ENCODE measurements at places on chromosomes 4 and X.

DNA sequence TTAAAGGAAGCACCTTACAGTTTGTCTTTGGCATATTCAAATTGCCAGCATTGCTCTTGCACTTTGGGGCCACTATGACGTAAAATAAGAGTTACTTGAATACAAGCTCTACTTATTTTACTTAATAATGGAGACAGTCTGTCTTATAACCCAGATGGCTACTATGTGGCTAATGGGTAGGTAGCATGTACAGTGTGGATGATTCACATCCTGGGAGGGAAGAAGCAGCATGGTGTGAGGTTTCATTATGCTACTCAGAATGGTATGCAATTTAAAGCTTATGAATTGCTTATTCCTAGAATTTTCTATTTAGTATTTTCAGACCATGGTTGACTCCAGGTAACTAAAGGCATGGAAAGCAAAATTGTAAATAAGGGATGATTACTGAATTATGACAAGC lies 761.8 kb upstream of the ATOH1 start:
- DNase-seq: no peak

DNA sequence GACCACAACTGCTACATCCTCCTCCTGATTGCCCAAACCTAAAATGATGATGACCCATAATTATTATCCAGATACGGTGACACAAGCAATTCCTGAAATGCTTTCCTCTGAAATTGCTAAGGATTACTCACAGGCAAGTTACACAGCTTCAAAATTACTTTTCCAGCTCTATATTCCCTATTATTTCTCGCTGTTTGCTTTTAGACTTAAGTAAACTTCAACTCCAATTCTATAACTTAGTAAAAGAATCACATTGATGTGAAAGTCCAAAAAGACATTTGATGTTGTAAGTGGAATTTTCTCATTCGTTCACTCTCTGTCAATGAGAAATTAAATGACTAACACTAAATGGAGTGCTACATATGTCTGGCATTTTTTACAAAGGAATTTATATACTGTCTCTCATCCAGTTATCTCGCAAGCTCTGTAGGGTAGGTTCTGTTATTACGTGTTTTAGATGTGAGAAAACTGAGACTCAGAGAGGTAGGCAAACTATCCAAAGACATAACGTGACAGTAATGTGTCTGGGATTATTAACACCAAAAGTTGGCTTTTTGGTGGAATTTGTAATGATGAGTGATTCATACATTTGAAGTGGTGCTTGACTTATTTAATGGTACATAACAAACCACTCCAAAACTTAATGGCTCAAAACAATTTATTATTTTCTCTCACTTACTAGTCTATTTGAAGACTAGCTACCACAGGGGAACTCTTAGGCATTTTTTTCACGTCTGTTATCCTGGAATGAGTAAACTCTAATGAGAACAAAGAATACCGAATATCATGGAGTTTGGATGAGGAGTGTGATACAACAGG lies 31.5 kb downstream of the PALLD start:
- no peak for DNase-seq

- no peak for DNase-seq
Observed at GRCh38 chr4:15751153-15751552, 27.0 kb upstream of the CD38 start.

- DNase-seq: no peak
Observed at GRCh38 chr4:94570558-94570957, 118.8 kb downstream of the PDLIM5 start.

DNA sequence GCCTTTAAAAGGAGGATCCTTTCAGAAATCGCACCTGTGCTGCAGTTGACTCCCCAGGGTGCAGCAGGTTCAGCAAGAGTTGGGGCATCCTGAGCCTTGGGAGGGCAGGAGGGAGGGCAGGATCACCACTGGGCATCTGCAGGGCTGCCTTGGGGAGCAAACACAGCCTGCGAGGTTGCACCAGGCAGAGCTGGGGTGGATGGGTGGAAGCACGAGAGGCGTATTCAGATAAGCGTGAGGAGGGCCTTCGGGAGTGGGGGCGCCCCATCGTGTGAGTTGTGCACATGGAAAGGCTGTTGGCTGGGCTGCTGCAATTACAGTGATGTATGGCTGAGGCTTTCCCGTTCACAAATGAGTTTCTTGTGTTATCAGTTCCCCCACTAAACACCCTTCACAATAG lies 55.5 kb downstream of the PSAPL1 start:
- no peak for DNase-seq

- no peak for DNase-seq
Observed at GRCh38 chr4:48254381-48255071, 15.1 kb downstream of the TEC start.

- peak; percentile 45 for DNase-seq
Observed at GRCh38 chr4:7186031-7186430, 6.3 kb upstream of the SORCS2 start.
